ENCODE measurements at places on chromosomes 3 and 15.

GRCh38 chr15:29045717-29046116 is 159.9 kb downstream of the APBA2 start:
- DNase-seq, result peak; percentile 85

GRCh38 chr15:59689626-59690236 is 611 bp upstream of the BNIP2 start:
- DNase-seq, result peak; percentile 78

- no peak for DNase-seq
Measured at GRCh38 chr15:58403581-58403980, 28.2 kb upstream of the LIPC start.

- no peak for DNase-seq
Measured at GRCh38 chr15:98774756-98775497, 126.6 kb downstream of the IGF1R start.

DNA sequence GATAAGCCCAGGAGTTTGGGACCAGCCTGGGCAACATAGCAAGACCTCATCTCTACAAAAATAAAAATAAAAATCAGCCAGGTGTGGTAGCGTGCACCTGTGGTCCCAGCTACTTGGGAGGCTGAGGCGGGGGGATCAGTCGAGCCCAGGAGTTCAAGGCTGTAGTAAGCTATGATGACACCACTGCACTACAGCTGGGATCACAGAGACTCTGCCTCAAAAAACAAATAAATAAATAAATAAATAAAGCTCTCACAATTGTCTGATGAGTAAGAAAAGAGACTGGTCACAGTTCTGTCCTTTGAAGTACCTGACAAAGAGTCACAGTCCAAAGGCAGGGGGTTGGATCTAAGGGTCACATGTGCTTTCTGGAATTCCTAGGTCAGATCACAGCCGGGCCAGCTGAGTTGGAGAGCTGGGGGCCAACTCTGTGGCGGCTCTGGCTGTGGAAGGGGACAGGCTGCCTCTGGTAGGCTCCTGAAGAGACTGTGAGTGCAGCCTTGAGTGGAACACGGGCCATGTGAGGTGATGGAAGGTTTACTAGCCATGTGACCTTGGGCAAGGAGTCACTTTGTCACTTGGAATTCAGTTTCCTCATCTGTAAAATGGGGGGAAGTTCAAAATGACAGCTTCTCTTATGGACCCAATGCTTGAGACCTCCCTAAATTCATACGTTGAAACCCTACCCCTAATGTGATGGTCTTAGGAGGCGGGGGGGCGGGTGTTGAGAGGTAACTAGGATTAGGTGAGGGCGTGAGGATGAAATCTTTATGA is 47.2 kb downstream of the WHAMM start:
- no peak for DNase-seq

- DNase-seq, result no peak
Measured at GRCh38 chr15:29270169-29270955, 740 bp upstream of the NSMCE3 start.

DNA sequence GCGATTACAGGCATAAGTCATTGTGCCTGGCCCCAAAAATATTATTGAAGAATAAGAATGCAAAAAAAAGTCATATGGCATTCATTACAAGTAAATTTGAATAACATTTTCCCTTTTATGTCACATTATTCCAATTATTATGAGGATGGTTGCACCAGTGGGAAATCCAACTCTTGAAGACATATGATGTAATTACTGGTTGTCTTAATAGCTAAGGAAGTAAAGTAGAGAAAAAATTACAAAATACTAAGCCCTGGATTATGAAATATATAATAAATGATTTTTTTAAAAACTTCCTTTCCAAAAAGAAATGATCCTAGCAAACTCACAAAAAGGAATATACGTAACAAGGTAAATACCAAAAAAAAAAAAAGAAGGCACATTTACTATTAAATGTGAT is 98.9 kb downstream of the FMN1 start:
- no peak for DNase-seq

Measured in NCI-H526 treated with DMSO at 0.1 percent for 48 hours (cell line).